Upper lobe of right lung (tissue), 1 donor: ENCODE measurements at places on chromosomes 4 and X.

GRCh38 chr4:55910140-55910539 lies 38.6 kb upstream of the CEP135 start:
- H3K27ac ChIP-seq, result no peak overlapping the region
- H3K4me3 ChIP-seq, result no peak overlapping the region
- H3K4me1 ChIP-seq, result no peaks in the 10 kb centered on the region
- peaks cover 2% of the 10 kb centered on the region for H3K36me3 ChIP-seq

GRCh38 chr4:25807102-25807728 lies 55.6 kb downstream of the SEL1L3 start:
- no peaks in the 10 kb centered on the region for H3K4me1 ChIP-seq
- no peak for DNase-seq
- peaks cover 35% of the 10 kb centered on the region for H3K36me3 ChIP-seq

DNA sequence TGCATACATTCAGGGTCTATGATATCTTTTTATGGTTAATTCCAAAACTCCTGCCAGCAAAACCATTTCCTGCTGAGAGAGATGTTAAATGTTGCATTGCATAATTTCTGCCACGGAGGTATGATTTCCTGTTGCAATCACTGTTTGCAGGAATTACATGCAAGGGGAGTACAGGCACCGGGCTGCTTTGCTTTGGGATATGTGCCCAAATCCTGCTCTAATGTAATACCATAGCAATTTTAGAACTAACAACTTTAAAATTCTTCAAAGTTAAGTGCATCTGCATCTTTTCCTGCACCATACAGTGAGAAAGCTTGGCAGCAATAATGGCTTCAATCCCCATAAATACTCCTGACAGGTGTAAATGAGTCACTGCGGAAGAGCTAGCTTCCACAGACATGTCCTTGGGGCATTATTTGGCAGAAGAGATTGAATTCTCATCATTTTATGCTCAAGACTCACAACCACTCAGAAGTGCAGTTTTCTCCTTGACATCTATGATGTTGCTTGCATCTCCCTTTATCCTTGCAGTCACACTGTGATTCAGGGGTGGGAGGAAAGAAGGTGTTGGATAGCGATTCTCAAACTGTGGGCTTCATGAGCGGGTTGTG lies 29.6 kb downstream of the TRIM2 start:
- H3K27me3 ChIP-seq, result no peaks in the 10 kb centered on the region
- no peak for DNase-seq

GRCh38 chrX:7055386-7056137 lies 92.0 kb upstream of the STS start:
- H3K4me3 ChIP-seq, result no peak overlapping the region
- H3K36me3 ChIP-seq, result no peaks in the 10 kb centered on the region
- no peak for DNase-seq
- no peaks in the 10 kb centered on the region for H3K27me3 ChIP-seq
- H3K27ac ChIP-seq, result no peak overlapping the region
- H3K4me1 ChIP-seq, result no peaks in the 10 kb centered on the region

- no peaks in the 10 kb centered on the region for H3K4me1 ChIP-seq
- H3K27me3 ChIP-seq, result no peaks in the 10 kb centered on the region
- no peak overlapping the region for H3K4me3 ChIP-seq
These were observed 37.8 kb upstream of the FRMD7 start for GRCh38 chrX:132165651-132166050.

DNA sequence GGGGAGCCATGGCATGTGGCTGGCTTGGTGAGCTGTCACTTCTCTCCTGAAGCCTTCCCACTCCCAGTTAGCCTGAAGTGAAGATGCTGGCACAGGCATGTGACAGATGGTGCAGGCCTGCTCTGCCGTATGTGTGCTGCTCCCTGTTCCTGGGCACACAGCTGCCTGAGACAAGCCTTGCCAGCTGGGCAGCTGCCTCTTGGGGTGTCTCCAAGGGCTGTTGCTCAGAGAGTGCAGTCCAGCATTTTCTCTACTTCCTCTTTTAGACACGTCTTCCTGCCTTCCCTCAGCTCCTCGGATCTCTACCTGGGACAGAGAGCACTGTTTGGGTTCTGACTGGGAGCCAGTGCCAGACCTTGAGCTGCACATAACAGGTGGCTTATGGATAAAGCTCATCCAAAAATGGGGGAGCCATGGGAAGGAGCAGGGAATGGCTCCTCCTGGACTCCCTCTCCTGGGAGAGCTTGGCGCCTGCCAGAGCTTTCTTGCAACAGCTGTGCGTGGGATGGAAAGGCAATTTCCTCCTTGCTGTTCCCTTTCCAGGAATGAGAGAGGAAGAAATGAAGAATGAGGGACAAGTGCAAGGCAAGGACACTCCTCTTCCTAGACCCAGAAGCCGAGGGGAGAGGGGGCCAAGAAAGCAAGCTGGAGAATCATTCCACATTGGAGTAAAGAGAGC lies 132.9 kb downstream of the MSL3 start:
- no peaks in the 10 kb centered on the region for H3K36me3 ChIP-seq
- no peak overlapping the region for H3K4me3 ChIP-seq
- no peak overlapping the region for H3K27ac ChIP-seq
- peak; percentile 59 for DNase-seq

GRCh38 chr4:37666625-37667071 lies 19.5 kb downstream of the RELL1 start:
- no peak for DNase-seq
- H3K27me3 ChIP-seq, result no peaks in the 10 kb centered on the region
- peaks cover 61% of the 10 kb centered on the region for H3K4me1 ChIP-seq

DNA sequence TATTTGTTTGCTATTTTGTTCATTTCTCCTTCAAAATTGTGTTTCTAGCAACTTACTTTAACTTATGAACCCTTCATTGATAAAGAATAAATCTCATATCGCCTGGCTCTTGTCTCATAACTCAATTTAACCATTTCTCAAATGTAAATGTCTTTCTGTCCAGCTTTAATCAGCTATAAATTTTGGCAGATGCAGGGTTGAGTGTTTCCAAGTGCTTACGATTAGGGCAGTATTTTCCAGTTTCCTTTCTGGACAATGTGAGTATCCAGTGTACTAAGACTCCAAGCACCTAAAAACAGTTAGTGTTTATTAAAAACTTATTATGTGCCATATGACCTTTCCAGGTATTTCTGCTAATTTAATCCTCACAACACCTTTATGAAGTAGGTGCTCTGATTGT lies 218.6 kb upstream of the GK2 start:
- no peak overlapping the region for H3K27ac ChIP-seq
- no peak for DNase-seq
- no peaks in the 10 kb centered on the region for H3K27me3 ChIP-seq
- H3K36me3 ChIP-seq, result no peaks in the 10 kb centered on the region
- no peaks in the 10 kb centered on the region for H3K4me1 ChIP-seq
- H3K4me3 ChIP-seq, result no peak overlapping the region

GRCh38 chr4:10123227-10124101 lies 6.9 kb upstream of the WDR1 start:
- DNase-seq, result no peak
- H3K4me3 ChIP-seq, result no peak overlapping the region
- no peaks in the 10 kb centered on the region for H3K36me3 ChIP-seq

DNA sequence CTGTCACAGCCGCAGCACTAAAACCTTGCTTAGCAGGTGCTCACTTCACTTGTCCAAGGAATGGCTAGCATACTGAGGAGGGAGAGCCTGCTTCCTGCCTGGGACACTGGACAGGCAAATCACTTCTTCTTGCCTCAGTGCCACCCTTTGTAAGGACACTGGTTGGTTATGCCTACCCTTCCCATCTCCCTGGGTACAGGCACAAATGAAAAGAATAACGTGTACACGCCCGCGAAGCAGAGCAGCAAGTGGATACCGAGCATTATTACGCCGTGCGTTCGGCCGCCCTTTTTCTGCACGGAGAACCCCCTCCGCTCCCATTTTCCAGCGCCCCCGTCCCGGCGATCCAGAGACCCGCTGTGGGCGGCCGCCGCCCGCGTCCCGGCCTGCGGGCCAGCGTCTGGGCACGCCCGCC lies 338 bp upstream of the KLHL2 start:
- peaks cover 20% of the 10 kb centered on the region for H3K4me1 ChIP-seq
- H3K27ac ChIP-seq, result peak overlapping the region; percentile 64
- H3K27me3 ChIP-seq, result no peaks in the 10 kb centered on the region
- no peaks in the 10 kb centered on the region for H3K36me3 ChIP-seq
- H3K4me3 ChIP-seq, result peak overlapping the region; percentile 82

DNA sequence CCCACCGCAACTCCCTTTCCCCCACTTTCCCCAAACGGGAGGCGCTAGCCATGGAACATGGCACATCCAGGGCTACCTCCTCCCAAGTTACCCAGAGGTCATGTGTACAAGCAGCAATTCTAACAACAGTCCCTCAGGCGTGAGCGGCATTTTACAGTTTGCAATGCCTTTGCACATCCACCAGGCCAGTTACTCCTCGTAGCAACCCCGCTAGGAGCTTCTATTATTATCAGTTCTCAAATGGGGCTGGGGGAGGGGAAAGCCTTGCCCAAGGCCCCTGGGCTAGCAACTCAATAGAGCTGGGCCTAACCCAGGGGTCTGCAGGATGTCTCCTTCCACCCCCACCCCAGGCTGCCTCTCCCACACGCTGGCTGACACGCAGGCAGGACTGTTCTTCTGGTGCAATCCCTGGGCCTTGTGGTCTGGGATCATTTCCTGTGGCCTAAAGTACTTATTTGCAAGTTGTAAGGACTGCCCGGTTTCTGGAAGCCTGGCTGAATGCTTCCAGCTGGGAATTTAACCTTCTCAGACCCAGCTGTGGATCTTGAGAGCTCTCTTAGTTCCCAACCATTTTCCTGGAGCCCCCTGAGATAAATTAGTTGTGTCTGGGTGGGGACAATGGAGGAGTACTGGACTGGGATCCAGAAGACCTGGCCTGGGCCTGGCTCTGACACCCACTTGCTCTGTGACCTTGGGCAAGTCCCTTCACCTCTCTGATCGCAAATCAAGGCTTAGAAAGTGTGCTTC lies 27.7 kb downstream of the PJA1 start:
- H3K4me1 ChIP-seq, result no peaks in the 10 kb centered on the region
- H3K27ac ChIP-seq, result peak overlapping the region; percentile 77
- DNase-seq, result no peak
- H3K4me3 ChIP-seq, result peak overlapping the region; percentile 19
- no peaks in the 10 kb centered on the region for H3K36me3 ChIP-seq

DNA sequence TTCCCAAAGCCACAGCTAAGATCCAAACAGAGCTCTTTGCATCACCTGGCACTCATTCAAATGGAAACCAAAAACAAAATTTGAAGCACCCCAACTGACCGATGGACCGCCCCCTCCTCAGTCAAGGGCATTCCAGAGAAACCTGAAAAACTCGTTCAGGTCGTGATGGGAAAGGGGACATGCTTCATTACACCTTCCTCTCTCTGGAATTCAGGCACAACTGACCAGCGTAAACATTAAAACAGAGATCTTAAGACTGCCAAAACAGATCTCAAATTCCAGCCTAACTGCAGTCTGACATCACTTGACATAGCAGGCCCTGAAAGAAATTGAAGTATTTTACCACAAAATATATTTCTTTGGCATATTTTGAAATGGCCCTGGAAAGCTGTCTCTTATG lies 28.5 kb downstream of the PTTG2 start:
- H3K27ac ChIP-seq, result peak overlapping the region; percentile 64
- no peaks in the 10 kb centered on the region for H3K36me3 ChIP-seq
- H3K4me3 ChIP-seq, result no peak overlapping the region
- no peaks in the 10 kb centered on the region for H3K27me3 ChIP-seq
- DNase-seq, result no peak

- H3K36me3 ChIP-seq, result no peaks in the 10 kb centered on the region
- no peak for DNase-seq
- H3K4me3 ChIP-seq, result no peak overlapping the region
- H3K4me1 ChIP-seq, result peaks cover 14% of the 10 kb centered on the region
- peak overlapping the region; percentile 27 for H3K27ac ChIP-seq
- no peaks in the 10 kb centered on the region for H3K27me3 ChIP-seq
These were observed 28.2 kb upstream of the CHRNA9 start for GRCh38 chr4:40306976-40307375.

- H3K27ac ChIP-seq, result no peak overlapping the region
- H3K4me1 ChIP-seq, result no peaks in the 10 kb centered on the region
- no peaks in the 10 kb centered on the region for H3K27me3 ChIP-seq
- peak overlapping the region; percentile 64 for H3K4me3 ChIP-seq
- DNase-seq, result no peak
These were observed 618 bp upstream of the FOXO4 start for GRCh38 chrX:71095033-71095432.

GRCh38 chr4:26058537-26058936 lies 144.5 kb downstream of the SMIM20 start:
- no peak overlapping the region for H3K4me3 ChIP-seq
- no peak overlapping the region for H3K27ac ChIP-seq
- DNase-seq, result no peak
- no peaks in the 10 kb centered on the region for H3K36me3 ChIP-seq
- no peaks in the 10 kb centered on the region for H3K4me1 ChIP-seq

DNA sequence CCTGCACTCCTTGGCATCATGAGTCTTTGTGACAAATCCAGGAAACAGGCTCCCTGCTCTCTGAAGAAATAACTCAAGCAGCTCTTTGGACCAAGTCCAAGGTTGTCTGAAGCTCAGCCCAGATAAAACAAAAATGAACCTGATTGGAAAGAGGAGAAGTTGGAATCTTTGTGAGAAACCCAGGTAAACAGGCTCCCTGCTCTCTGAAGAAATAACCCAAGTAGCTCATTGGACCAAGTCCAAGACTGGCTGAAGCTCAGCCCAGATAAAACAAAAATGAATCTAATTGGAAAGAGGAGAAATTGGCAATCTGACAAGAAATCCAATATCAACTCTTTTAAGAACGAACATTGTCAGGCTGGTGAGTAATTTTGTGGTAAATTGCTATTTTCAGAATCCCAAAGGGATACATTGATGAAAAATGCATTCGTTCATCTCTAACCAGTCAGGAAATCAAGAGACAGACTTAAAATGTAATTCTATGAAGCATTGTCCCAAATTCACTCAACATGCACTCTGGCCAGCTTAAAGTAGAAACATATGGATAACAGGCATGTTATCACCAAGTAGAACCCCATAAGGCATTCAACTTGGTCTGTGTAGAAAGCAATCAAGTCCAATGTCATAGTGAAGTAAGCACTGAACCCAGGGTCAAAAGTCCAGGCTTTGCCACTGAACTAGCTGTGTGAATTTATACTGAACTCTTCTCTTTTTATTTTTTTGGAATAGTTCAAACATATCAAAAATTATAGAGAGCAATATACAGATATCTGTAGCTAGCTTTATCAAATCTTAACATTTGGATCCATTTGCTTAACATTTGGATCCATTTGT lies 16.8 kb upstream of the NFXL1 start:
- H3K4me1 ChIP-seq, result peaks cover 6% of the 10 kb centered on the region
- H3K4me3 ChIP-seq, result no peak overlapping the region
- H3K27ac ChIP-seq, result no peak overlapping the region
- no peak for DNase-seq

- H3K4me1 ChIP-seq, result no peaks in the 10 kb centered on the region
- no peak overlapping the region for H3K4me3 ChIP-seq
- no peaks in the 10 kb centered on the region for H3K36me3 ChIP-seq
- no peaks in the 10 kb centered on the region for H3K27me3 ChIP-seq
- DNase-seq, result no peak
These were observed 160.8 kb upstream of the ANK2 start for GRCh38 chr4:112888622-112889021.

DNA sequence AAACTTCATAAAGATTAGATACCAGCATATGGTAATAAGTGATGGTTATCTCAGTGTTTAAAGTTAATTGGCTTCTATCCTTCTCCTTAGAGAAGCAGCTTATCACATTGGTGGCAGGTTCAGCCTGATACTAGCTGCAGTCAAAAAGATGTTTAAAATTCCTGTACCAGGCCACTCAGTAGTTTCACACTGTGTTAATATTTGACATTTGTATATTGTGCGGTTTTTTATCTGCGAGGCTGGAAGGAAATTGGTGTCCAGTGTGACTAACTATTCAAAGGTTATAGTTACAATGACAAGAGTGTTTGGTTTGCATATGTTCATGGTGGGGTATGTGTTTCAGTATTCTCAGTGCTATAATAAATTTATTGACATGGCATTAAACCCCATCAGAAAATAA lies 27.5 kb upstream of the TBC1D8B start:
- H3K4me3 ChIP-seq, result no peak overlapping the region
- H3K4me1 ChIP-seq, result no peaks in the 10 kb centered on the region
- no peak for DNase-seq
- H3K36me3 ChIP-seq, result no peaks in the 10 kb centered on the region
